Omental fat pad (tissue), 4 donors: ENCODE measurements at places on chromosomes 3 and 15.

DNA sequence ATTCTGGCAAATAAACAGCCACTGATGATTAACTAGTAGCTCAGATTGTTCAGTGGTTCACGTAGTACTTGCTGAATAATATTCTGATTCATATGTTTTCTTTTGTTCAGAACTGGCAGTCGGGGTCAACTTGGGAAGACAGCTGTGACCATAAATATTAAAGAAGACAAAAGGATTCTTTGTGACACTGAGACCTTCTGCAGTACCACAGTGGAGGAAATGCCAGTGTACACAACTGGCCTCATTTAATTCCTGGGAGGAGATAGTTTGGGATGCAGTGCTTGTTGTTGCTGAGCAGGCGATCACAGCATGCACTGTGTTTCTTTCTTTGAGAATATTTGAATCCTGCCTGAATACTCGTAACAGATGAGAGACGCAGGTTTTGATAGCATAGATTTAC lies 26.7 kb upstream of the MCF2L2 start:
- no peak for DNase-seq

- no peak for DNase-seq
Measured at GRCh38 chr3:150248116-150248887, 159.8 kb upstream of the TSC22D2 start.

DNA sequence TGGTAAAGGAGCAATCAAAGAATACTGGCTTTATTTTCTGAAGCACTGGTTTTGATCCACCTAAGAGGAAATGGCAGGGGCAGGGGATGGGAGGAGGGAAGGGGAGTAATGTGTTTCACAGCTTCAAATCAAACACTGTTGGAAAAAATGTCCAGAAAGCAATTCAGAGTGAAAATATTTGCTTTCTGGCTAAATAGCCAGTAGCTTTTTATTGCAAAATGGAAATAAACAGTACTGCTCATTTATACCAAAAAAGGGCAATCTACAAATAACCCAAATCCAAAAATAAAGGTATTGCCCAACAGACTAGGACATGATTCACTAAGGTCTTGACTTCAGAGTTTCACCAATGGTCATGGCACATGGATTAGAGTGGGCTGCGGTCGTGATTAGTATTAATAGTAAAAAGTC lies 279.3 kb upstream of the THBS1 start:
- no peak for DNase-seq

- DNase-seq: no peak
Measured at GRCh38 chr15:67838789-67839332, 984 bp downstream of the RNU6-1 start.

DNA sequence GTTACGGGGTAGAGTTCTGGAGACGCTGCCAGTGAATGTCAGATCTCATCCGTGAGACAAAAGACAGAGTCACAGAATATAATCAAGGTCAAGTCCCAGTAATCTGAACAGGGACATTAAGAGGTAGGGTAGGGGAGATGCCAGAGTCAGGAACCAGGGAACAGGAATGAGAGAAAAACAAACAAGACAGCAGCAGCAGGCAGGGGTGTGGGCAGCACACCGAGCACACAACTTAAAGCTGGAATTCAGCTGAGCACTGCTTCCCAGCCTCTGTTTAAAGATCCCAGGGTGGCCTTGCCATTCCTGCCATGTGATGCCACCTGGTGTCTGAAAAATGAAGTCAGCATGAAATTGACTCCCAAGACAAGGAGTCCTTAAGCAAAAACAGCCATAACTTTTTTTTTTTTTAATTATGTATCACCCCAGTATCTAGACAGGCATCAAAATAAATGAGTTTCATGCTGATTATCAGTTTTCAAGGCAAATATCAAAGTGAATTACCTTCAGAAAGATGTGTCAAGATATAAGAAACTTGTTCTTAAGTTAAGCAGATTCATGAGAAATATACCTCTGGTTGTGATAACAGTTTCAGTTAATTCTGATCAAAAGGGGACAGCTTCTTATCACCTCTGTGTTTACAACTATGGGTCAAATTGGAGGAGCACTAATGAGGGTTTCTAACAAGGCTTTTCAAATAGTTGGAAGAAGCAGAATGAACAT lies 203.7 kb downstream of the SLC9A9 start:
- no peak for DNase-seq

- no peak for DNase-seq
Measured at GRCh38 chr3:58392181-58392580, 41.5 kb downstream of the PDHB start.

DNA sequence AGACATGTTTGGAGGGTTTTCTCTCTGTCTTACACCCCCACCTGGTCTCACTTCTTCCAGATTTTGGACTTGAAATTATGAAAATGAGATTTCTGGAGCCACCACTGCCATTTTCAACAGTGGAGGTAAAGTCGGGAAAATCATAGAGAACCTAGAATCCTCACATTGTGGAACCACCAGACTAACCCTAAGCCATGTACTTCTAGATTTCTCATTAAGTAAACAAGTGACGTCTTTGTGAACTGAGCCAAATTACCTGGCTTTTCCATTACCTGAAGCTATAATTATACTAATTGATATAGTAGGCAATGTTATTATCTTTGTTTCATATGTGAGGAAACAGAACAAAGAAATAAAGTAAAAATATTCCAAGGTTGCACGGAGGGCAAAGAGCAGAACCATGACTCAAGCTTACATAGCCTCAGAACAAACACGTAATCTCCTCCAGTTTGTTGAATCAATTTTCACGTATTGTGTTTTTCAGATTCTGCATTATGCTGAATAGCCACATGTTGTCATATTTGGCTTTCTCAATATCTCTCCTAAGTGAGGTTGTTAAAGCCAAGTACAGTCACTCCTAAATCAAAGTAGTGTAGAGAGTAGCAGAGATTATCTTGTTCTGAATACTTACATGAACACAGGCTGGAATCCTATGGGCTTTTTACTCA lies 101.3 kb upstream of the CMC1 start:
- no peak for DNase-seq

GRCh38 chr3:197445896-197446699 lies 109.7 kb downstream of the BDH1 start:
- no peak for DNase-seq
